ENCODE measurements at places on chromosomes 7 and 10. TPM values are rescaled to one million over a fixed set of nuclear protein-coding genes. Genes with fewer than 3 reads are reported as not detected.

GRCh38 chr10:654647-654996, 34.8 kb downstream of the DIP2C start:
- H3K4me1 ChIP-seq = no peaks in the 10 kb centered on the region
- no peak for DNase-seq
- H3K27ac ChIP-seq = no peak overlapping the region
- H3K27me3 ChIP-seq = no peaks in the 10 kb centered on the region
- H3K36me3 ChIP-seq = no peaks in the 10 kb centered on the region

- no peak overlapping the region for H3K4me3 ChIP-seq
- peaks cover 4% of the 10 kb centered on the region for H3K4me1 ChIP-seq
- DNase-seq = no peak
- no peaks in the 10 kb centered on the region for H3K27me3 ChIP-seq
- H3K27ac ChIP-seq = no peak overlapping the region
Observed at GRCh38 chr10:11245510-11245909, 227.8 kb downstream of the CELF2 start.

- H3K4me1 ChIP-seq = peaks cover 12% of the 10 kb centered on the region
- H3K4me3 ChIP-seq = no peak overlapping the region
- no peaks in the 10 kb centered on the region for H3K27me3 ChIP-seq
- H3K36me3 ChIP-seq = no peaks in the 10 kb centered on the region
- peak overlapping the region; percentile 96 for H3K27ac ChIP-seq
- DNase-seq = peak; percentile 76
Observed at GRCh38 chr10:77592946-77593636, 44.5 kb downstream of the KCNMA1 start.

DNA sequence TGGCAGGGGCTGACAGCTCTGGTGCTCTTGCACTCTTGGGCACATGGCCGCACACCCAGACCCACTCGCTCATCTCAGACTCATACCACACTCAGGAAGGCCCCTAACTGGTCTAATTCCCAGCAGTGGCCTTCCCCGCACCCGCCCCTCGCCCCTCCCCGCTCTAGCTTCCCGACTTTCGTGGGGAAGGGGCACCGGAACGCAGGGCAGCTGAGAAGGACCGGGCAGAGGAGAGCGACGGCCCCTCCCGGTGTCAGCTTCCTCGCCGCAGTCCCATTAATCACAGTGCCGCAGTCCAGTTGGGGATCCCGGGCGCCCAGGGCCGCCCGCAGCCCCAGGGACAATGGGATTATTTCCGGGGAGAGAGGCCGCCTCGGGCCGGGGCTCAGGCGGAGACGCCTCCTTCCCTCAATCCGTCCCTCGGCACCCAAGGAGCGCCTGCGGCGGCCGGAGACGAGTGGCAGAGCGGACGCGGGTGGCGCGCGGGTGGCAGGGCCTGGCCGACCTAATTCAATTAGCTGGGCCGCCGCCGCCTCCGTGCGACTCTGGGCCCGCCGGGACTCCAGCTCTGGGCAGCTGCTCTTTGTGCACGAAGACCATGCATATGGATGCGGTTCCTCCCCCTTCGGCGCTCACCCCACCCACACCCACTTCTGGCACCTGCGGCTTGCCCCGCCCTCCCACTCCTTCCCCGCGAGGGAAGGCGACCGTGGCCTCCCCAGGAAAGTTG, 7.8 kb upstream of the TLX1 start:
- peak overlapping the region; percentile 26 for H3K4me3 ChIP-seq
- H3K27me3 ChIP-seq = peaks cover 8% of the 10 kb centered on the region
- DNase-seq = no peak

DNA sequence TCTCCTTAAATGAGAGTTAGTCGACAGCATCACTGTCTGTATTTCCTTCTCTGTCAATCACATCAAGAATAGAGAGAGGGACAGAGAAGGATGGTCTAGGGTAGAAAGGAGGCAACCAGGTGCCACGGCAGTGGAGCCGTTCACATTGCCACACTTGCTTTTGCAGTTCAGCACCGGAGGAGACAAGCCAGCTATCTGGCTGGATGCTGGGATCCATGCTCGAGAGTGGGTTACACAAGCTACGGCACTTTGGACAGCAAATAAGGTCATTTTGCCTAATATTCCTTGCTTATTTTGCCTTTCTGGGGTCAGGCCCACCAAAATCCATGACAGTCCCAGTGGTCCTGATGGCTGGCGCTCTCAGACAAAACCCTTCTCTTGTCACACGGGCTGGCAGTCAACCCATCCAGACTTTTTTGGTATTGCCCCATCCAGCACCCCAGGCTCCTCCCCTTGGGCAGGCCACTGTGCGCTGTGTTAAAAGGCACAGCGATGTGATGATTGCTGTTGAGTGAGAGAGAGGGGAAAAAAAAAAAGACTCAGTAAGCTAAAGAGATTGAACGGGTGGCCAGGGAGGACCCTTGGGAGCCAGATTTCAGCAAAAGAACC, 8.4 kb downstream of the CPA2 start:
- no peak overlapping the region for H3K4me3 ChIP-seq
- no peaks in the 10 kb centered on the region for H3K27me3 ChIP-seq
- H3K4me1 ChIP-seq = peaks cover 12% of the 10 kb centered on the region
- H3K36me3 ChIP-seq = no peaks in the 10 kb centered on the region
- H3K27ac ChIP-seq = peak overlapping the region; percentile 34
- no peak for DNase-seq

- no peak for DNase-seq
- no peaks in the 10 kb centered on the region for H3K27me3 ChIP-seq
- no peak overlapping the region for H3K4me3 ChIP-seq
Observed at GRCh38 chr10:130160775-130161174, 24.6 kb downstream of the GLRX3 start.

DNA sequence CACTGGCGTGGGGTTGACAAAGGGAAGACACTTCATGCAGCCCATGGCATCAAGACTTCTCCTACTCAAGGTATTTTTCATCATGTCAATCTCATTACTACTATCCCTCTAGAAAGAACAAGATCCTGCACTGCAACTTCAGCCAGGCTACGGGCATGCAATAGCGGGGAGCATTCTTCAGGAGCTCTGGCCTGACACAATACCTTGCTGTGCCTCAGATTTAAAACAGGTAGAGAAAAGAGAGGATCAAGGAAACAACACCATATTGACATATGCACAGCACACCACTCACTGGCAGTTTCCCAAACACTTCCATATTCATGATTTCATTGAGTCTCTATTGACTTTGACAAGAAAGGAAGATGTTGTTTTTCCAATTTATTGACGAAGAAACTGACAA, 51.5 kb downstream of the DOCK4 start:
- H3K4me3 ChIP-seq = no peak overlapping the region
- H3K27ac ChIP-seq = no peak overlapping the region
- DNase-seq = no peak
- no peaks in the 10 kb centered on the region for H3K36me3 ChIP-seq

GRCh38 chr7:51965454-51965853, 648.8 kb upstream of the COBL start:
- no peak overlapping the region for H3K4me3 ChIP-seq
- H3K27ac ChIP-seq = no peak overlapping the region
- H3K36me3 ChIP-seq = no peaks in the 10 kb centered on the region
- no peak for DNase-seq
- H3K4me1 ChIP-seq = no peaks in the 10 kb centered on the region

- H3K4me1 ChIP-seq = peaks cover 5% of the 10 kb centered on the region
- no peak overlapping the region for H3K4me3 ChIP-seq
- H3K27me3 ChIP-seq = no peaks in the 10 kb centered on the region
- DNase-seq = no peak
- H3K36me3 ChIP-seq = no peaks in the 10 kb centered on the region
- no peak overlapping the region for H3K27ac ChIP-seq
Observed at GRCh38 chr10:71073451-71074175, 138.8 kb upstream of the UNC5B start.

TDRD1 gene
- 0.53 TPM for total RNA-seq

CTNNA3 gene
- total RNA-seq = under 0.01 TPM

TRDMT1 gene
- 5.7 TPM for total RNA-seq

SLC16A12 gene
- total RNA-seq = not detected

CFTR gene
- total RNA-seq = 0.21 TPM

CPA4 gene
- total RNA-seq = not detected

ACTR3C gene
- total RNA-seq = 0.11 TPM
